Activated CD4-positive, CD25-positive, alpha-beta regulatory T cell treated with anti-CD3 and anti-CD28 coated beads, Interleukin-2, amount 50 U/mL, for 16 hours (primary cell): ENCODE measurements at places on chromosomes 16 and 17.

DNA sequence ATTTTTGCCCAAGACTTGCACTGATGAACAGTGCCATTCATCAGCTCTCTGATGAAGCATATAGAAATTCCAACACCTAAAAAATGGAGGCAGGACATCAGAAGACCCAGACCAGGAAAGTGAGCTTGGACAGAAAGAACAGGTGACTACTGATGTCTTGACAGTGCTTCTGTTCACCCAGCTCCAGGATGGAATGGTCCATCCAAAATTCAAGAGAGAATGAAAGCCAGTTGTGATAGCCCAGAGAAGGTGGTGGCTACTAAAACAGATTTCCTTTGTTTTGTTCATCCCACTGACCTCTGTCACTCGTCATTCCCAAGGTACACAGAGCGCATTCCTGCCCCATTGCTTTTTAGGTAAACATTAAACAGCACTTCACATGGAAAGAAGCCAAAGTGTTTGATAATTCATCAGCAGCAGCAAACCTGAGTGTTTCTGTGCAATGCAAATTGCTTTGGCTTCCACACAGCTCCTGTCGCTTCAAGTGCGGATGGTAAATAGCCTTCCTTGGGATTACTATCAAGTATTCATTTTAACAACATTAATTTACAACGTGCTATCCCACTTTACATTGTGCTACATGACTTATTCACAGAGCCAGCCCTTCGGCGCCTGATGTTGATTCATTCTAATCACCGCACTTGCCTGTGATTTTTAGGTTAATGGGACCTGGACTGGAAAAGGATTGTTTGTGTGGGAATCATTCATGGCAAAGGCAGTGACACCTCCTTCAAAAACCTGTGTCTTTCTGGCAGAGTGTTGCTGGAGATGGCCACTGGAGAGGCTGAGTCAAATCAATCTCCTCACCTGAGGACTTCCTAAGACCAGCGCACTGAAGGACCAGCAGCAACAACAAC lies 65.1 kb upstream of the TOX3 start:
- DNase-seq = no peak

DNA sequence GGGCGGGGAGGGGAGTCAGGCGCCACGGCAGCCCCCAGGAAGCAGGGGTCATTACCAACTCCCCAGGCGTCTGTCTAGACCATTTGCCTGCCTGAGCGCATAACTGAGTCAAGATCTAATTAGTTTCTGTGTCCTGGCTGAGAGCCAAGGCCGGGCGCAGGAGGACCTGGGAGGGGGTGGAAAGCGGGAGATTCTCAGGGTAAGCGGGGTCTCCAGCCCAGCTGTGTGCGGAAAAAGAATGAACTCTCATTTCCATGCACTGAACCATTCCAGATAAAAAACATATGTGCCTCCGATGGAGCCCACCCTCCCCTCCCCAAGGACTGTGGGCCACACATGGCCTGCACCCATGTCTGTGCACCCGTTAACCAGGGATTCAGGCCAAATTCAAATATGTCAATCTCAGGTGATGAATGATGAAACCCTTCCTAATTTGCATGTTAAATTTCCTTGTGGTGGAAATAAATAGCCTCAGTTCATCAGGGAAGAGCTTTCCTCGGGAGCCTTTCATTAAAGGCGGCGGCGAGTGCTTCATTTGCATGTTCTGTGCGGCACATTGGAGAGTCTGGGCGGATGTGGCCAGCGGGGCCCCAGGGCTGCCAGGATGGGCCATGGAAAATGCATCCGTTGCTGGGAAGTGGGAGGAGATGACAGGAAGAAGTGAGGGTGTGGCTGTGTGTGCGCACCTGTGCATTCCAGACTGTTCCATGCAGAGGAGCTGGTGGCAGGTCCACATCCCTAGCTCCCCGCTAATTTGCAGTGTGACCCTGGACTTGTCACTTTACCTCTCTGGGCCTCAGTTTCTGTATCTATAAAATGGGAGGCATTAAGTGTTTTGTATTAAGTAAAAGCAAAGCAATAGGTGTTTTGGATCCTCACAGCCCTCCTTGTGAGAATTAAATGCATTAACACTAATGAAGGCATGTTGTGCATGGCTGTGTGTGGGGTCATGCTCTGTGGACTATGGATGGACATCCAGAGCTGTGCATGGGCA lies 151.1 kb downstream of the SDK2 start:
- no peak for DNase-seq

DNA sequence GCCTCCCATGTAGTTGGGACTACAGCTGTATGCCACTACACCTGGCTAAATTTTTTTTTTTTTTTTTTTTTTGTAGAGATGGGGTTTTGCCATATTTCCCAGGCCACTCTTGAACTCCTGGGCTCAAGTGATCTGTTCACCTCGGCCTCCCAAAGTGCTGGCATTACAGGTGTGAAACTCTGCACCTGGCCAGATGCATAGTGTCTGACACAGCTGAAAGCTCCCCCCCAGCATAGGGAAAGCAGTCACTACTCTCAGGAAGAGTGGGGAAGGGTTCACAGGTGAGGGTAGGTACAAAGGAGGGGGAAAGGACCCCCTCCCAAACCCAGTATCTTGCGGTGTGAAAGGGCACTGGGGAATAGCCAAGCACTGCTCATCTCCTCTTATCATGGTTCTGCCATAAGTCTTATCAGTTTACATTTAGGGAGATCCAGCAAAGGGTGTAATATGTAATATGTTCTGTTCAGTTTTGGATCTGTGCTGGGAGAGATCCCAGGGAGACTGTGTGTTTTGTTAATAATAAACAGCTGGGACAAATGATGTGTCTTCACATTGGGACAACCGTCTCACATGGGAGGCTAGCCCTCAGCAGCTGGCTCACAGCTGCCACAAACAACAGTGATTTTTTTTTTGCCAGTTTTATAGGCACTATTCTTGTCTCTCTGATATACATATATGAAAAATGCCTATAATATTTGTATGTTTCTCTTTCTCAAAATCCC lies 6.8 kb upstream of the CAVIN1 start:
- DNase-seq = no peak

GRCh38 chr17:68498479-68499326 lies 13.5 kb upstream of the PRKAR1A start:
- no peak for DNase-seq

GRCh38 chr17:66322764-66323163 lies 20.4 kb downstream of the PRKCA start:
- DNase-seq = no peak

GRCh38 chr17:57120814-57121213 lies 35.8 kb downstream of the AKAP1 start:
- DNase-seq = no peak

- DNase-seq = no peak
Measured at GRCh38 chr16:50010212-50010611, 14.8 kb upstream of the CNEP1R1 start.

DNA sequence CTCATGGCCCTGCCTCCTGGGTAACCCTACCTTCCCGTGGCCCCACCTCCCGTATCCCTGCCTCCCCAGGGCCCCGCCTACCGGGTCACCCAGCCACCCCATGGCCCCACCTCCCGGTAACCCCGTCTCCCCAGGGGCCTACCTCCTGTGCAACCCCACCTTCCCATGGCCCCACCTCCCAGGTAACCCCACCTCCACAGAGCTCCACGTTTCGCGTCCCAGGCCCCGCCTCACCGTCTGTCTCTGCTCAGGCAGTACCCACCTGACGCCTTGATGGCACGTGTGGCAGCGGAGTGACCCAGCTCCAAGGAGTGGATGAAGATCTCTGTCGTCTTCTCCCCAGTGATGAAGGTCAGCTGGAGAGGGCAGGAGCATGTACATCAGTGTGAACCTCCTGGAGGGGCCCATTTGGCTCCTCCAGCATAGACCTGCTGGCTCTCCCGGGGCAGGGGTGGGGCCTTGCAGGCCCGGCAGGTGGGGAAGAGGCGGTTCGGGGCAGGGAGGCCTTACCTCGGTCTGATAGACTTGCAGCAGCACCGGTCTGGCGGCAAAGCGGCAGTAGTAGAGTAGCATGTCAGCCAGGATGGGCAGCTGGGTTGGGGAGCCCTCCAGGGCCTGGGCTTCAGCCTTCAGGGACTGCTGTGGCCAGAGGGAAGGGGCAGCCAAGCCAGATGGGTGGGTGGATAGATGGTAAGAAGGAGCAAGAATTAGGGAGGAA lies 18.7 kb upstream of the PIK3R6 start:
- no peak for DNase-seq

- DNase-seq = no peak
Measured at GRCh38 chr16:4306470-4307214, 9.2 kb upstream of the GLIS2 start.

DNA sequence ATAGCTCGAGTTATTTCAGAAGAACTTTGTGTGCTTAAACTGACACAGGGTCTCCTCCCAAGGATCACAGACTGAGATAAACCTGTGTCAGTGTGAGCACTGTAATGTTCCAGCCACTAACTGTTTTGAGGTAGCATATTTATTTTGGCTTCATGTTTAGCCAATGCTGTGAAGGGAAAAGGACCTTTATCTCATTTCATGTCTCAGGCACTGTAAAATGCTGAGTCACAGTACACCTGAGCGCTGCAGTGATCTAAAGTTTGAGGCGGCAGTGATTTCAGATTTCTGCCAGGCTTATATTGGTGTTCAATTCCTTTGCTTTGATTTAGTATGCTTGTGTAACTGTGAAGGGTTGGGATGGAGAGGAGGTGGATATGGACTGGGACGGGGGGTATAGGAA lies 3.1 kb upstream of the DNAJA2 start:
- DNase-seq = no peak

- no peak for DNase-seq
Measured at GRCh38 chr16:77509051-77509450, 74.2 kb upstream of the ADAMTS18 start.

- DNase-seq = no peak
Measured at GRCh38 chr16:50011707-50012106, 13.3 kb upstream of the CNEP1R1 start.

- DNase-seq = no peak
Measured at GRCh38 chr16:75506574-75506973, 11.3 kb upstream of the CHST6 start.

DNA sequence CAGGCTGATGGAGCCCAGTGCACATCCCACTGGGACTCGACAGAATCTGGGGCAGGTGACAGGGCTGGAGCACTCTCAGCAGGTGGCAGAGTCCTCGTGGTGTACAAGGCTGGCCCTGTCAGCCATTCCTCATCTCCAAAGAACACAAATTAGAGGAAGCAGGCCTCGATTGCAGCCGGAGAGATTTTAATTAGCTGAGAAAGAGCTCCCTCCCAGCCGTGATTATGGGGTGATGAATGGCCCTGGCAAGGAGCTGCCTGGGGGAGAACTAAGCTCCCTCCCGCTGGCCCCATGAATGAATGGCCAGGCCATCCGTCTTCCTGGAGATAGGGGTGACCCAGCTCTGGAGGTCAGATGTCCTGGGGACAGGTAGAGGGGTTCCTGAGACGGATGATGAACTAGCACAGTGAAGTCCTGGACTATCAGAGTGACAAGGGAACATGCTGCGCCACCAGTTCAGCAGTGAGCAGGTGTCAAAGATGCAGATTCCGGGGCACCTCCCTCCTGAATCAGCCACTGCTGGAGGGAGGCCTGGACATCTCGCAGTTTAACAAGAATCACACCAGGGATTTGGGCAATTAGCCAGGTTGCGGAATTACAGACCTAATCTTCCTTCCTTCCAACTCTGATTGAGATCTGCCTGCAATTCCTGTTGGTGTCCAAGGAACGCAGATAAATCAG lies 35.5 kb downstream of the PIMREG start:
- no peak for DNase-seq
